ENCODE measurements at places on chromosomes 7 and 10. TPM values are rescaled to one million over a fixed set of nuclear protein-coding genes. Genes with fewer than 3 reads are reported as not detected.
A peak's percentile ranks its signal among the peaks of the same experiment; 100 is the strongest.

DNA sequence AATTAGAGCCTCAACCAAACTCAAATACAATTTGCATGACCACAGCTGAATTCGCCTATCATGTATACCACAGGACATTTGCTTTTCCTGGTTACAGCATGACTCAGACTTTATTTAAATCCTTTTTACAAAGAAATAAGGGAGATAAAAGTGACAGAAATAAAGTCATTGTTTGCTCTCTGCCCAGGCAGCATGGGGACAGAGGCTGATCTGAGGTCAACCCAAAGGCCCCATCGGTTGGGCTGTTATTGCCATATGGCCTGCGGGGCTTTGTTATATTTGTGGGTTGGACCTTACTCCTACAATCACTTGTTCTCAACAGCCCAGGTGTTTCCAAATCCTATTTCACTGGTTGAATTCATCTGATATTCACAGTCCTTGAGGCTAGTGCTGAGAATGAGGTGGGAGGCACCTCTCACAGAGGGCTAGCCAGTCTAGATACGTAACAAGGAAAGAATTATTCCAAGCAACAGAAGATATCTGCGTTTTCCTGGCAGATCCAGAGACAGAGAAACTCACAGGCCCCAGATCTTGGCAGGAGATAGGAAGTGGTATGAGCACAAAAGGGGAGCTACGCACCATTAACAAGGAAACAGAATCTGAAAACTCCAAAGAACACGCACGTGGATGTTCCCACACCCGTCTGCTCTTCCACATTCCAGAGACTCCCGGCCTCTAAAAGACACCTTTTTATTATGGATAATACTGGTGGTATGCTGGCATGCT, 117.3 kb downstream of the HIPK2 start:
- no peak for DNase-seq

DNA sequence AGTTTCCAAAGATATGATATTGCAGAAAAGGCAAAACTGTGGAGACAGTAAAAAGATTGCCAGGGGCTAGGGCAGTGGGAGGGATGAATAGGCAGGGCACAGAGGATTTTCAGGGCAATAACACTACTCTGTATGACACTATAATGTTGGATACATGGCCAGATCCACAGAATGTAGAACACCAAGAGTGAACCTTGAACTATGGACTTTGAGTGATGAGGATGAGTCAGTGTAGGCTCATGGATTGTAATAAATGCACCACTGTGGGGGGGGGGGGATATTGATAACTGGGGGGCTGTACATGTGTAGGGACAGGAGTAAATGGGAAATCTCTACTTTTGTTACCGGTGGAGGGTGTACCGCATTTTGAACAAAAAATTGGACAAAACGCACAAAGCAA, 77.4 kb downstream of the ALOX5 start:
- DNase-seq = no peak

DNA sequence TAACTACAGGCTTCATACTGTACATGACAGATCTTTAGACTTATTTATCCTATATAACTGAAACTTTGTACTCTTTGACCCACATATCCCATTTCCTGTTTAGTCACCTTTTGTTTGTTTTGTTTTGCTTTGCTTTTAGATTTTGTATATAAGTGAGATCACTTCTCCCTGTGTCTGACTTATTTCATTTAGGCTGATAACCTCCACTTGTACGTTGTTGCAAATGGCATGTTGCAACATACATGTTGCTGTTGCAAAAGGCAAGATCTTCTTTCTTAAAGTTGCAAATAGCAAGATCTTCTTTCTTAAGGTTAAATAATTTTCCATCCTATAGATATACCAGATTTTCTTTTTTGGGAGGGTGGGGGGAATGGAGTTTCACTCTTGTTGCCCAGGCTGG, 341.5 kb downstream of the OTUD1 start:
- DNase-seq = no peak

DNA sequence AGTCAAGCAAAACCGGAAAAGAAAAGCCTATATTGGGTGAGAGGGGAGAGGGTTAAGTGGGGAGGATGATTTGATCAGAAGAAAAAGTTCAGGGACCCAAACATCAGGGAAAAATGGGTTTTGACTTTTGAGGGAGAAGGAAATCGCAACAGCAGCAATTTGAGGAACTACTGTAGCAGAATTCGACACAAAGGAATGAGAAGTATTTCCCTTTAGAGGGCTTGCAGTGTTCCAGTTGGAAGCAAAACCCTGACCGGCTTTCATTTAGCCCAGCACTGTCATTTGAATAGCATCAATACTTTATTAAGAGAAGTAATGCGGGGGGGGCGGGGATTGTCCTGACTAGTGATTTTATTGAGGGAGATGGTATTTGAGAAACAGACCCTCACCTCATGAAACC, 37.2 kb upstream of the GATA3 start:
- no peak for DNase-seq

GRCh38 chr7:30142710-30143109, 7.9 kb downstream of the MTURN start:
- no peak for DNase-seq

ENTPD1 gene
- 1.1 TPM for total RNA-seq

- DNase-seq = no peak
Observed at GRCh38 chr10:89574368-89574767, 39.0 kb upstream of the SLC16A12 start.

HKDC1 gene
- total RNA-seq = not detected

DNA sequence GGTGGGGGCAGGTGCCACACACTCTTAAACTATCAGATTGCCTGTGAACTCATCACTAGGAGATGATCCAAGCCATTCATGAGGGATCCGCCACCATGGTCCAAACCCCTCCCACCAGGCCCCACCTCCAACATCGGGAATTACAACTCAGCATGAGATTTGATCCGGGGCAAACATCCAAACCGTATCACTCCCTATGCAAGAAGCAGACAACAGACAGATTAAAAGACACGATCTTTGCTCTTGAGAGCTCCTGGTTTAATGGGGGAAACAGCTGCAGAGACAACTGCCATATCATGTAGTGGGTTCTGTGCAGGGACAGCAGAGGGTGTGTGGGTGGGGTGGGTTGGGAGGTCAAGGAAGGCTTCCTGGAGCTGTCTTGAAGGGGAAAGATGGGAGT, 123.6 kb downstream of the EMX2 start:
- peak; percentile 13 for DNase-seq

- DNase-seq = peak; percentile 70
Observed at GRCh38 chr10:89535171-89536012, at the start of gene SLC16A12. Gene SLC16A12, minus strand, starts transcription at chr10:89535594. Its CDS starts 73,016 bp downstream, at chr10:89462578.

MKRN1 gene
- total RNA-seq = 112 TPM

DNA sequence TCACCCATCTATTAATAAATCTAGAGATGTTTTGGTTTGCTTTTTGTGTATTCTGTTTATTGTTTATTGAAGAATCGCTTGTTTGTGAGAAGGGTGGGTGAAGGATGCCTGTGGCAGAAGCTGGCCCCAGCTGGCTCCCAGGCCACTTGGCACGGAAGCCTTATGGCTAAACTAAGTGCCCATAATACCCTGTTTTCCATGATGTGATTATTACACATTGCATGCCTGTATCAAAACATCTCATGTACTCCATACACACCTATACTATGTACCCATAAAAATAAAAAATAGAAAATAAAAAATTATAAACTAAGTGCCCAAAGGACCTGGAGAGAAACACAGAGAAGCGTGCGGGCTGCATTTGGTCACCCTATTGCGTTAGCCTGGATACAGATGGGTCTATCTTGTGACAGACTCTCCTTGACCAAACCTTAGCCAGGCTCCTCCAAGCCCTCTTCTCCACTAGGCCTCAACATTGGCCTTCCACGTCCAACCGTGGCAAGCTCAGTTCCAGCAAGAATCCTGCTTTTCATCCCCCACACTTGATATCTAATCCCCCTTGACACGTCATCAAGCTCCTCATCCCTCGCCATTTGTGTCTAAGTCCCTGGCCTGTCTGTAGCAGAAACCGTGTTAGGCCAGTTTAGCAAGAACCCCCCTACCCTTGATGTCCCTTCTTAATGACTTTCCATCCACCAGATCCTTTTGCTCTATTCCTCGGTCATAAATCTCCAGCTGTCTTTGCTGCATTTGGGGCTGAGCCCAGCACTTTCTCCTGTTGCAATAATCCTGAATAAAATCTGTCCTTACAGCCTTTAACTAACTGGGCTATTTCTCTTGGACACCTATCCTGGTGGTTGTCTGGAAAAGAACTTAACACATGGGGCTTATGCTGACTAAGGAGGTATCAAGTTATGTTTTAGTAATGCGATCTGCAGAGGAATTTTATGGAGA, 245.2 kb downstream of the TNS3 start:
- no peak for DNase-seq

DNA sequence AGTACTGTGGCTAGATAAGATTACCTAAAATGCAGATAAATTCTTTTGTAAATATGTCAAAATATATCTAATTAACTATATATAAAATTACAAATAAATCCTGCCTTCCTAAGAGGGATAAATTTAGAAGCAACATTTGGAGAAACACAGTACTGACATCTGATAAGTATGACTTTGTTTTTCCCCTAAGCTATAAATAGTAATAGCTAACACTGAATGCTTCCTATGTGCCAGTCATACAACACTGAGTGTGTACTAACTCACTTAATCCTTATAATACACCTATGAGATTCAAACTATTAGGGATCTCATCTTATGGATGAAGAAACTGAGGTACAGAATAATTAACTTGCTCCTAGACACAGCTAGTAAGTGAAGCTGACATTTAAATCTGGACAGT, 733.4 kb downstream of the MAGI2 start:
- no peak for DNase-seq

METTL27 gene
- 8.7 TPM for total RNA-seq

- DNase-seq = no peak
Observed at GRCh38 chr10:34107626-34108516, 707.2 kb downstream of the PARD3 start.

GRCh38 chr10:22314852-22315251, 1.3 kb upstream of the COMMD3 start:
- no peak for DNase-seq

- no peak for DNase-seq
Observed at GRCh38 chr10:5198386-5198785, 1.7 kb downstream of the AKR1C4 start.

DNA sequence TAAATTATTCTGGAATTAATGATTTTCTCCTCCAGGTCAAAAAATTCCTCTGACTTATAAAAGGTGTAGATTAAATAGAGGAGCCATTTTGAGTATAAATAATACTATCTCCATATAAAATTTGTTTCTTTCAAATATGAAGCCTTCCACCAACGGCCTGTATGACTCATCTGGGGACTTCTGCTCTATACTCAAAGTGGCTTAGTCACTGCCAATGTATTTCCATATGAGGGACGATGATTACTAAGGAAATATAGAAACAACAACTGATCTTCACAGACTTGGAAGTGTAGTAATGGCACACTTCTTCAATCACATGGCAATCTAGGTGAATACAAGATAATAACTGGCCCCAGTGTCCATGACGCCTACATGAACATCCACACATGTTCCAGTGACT, 335.6 kb upstream of the HGF start:
- DNase-seq = no peak

DNA sequence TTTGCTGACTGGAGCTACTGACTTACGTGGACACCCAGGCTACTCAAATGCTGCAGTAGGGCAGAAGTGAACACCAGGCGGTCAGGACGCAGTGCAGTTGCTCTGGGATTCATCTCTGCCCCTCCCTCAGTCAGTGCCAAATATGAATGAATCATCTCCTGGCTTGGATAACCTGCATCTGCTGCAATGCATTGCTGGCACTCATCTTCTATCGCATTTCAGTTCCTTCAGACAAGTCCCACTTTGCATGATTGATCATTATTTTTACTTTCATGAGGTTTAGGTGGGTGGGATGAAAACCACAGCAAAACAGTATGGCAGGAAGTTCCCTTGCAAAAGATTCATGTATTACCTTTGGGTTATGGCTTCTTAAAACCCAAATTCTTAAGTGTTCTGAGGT, 224.6 kb upstream of the NRP1 start:
- DNase-seq = no peak

DNA sequence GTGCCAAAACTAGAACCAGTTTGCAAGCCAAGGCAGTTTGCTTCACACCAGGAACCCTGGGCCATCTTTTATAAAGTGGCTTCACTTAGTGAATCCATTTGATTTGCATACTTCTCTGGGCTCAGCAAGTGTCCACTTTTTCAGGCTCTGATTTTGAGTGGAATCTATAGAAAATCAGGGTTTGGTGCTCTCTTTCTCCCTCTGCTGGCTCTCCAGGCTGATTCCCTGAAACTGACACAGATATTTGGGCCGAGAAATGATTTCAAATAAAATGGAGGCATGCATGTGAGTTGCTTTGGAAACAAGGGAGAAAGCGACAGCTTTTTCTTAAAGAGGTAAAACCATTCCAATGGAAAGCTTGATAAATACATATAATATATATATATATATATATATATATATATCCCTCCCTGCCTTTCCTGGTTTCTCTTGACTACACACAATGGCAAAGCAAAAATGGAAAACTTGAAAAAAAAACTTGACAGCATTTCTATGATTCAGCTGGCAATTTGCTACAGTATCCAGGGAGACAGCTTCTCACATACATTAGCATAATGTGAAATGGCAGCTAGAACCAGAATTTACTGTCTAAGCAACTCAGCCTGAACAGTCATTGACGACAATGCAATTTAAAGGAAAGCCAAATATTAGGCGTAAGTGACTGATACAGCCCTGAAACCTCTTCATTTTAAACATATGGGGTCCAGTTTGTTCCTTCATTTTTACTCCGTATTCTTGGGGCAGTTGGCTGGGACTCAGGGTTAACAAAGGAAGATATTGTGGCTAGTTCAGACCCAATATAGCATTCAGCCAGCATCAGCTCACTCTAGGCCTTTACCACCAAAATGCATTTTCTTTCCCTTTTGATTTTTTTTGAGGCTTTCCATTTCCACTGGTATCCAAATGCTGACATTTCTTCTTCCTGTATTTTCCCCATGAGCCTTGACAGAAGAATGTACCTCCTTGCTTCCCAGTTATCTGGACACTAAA, 188.5 kb downstream of the TMEM178B start:
- no peak for DNase-seq

- no peak for DNase-seq
Observed at GRCh38 chr7:30347226-30348082, 63.1 kb downstream of the ZNRF2 start.

PDLIM1 gene
- 122 TPM for total RNA-seq

TNS3 gene
- total RNA-seq = 427 TPM

- no peak for DNase-seq
Observed at GRCh38 chr7:69878015-69878414, 279.7 kb downstream of the AUTS2 start.

CCDC6 gene
- total RNA-seq = 51.4 TPM

CABCOCO1 gene
- 2.5 TPM for total RNA-seq

PRF1 gene
- 0.13 TPM for total RNA-seq

- no peak for DNase-seq
Observed at GRCh38 chr7:137935884-137936508, 65.9 kb downstream of the CREB3L2 start.
